Type B pancreatic cell (in vitro differentiated cells): ENCODE measurements at places on chromosomes 7 and 10. TPM values are rescaled to one million over a fixed set of nuclear protein-coding genes. Genes with fewer than 3 reads are reported as not detected.

- DNase-seq, result no peak
Observed at GRCh38 chr7:92751902-92752901, 84.2 kb downstream of the CDK6 start.

GRCh38 chr7:55160539-55160938 is 141.7 kb downstream of the EGFR start:
- DNase-seq, result no peak

DNA sequence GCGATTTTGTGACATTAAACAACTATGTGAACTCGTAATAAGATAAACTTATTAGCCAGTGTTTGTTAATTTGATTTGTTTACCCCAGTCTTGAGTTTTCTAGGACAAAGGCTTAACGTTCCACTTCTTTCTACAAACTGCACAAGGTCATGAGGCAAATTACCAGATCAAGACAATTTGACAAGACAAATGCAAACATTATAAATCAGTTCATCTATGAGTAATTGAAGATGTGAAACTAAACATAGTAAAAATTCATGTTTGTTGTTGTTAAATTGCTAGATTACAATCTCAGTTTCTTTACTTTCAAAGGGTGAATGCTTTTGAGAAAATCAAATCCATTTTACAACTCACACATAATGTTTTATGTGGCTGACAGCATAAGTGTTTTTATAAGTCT is 13.4 kb upstream of the ZNF804B start:
- no peak for DNase-seq

ZC3HAV1 gene
- 20.7 and 30.5 TPM in 2 replicates for total RNA-seq

- DNase-seq, result no peak
Observed at GRCh38 chr7:111642373-111642772, 80.1 kb upstream of the IMMP2L start.

DNA sequence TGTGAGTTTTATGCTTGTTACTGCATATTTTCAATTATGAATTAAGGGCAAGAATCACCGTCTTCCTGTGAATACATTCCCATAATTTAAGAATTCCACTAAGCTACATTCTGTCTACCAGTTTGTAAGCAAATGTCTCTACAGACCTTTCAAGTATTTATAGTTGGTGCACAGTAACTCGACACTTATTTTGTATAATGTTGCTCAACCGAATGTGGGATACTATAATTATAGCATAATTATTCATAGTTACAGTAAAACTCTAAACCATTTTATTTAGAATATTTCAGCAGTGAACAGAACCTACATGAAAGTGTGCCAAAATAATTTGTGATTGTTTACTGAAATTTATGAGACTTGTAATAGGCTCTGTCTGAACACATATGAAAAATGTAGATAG is 17.3 kb upstream of the CUBN start:
- DNase-seq, result no peak

GRCh38 chr7:108486291-108486966 is 30.2 kb upstream of the NRCAM start:
- no peak for DNase-seq

GRCh38 chr7:22454446-22454845 is 45.5 kb downstream of the STEAP1B start:
- no peak for DNase-seq

ZNF853 gene
- total RNA-seq, result 5.0 and 9.2 TPM in 2 replicates

DNA sequence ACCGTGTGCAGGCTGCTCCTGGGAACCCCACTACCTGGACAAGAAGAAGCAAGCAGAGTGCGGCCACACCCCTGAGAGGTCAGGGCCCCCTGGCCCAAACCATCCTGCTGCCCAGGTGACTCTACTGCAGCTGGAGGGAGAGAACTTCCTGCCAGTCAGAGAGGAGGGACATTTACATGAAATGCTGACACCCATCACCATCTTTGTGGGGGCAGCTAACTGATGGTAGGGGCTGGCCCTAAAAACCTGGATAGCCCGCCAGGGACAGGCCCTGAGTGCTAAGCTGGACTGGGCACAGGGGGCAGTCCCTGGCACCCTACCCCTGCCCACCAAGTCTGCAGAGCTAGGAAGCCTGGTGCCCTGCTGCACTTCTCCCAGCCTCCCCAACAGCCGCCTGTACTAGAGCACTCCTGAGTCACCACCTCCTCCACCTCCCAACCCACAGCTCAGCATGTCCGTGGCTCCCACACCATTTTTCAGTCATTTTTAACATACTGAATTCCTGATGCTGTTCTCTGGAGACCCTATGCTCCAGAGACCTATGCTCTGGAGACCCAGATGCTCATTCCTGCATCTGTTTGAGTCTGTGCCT is 27.5 kb downstream of the DPCD start:
- no peak for DNase-seq

DNA sequence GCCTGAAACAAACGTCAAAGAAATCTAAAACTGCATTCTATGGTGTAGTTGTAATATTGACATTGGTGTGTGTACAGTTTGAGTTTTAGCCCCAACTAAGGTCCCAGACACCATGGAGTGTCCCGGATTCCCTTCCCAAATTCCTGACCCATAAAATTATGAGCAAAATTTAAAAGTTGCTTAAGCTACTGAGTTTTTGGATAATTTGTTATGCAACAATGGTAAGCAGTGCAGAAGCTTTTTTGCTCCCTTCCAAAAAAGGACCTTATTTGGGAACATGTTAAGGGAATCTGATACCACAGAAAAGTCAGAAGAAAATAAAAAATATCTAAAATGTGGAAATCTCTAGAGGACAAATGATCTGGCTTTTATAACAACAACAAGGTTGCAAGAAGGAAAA is 63.3 kb upstream of the KMT2E start:
- DNase-seq, result no peak

DNA sequence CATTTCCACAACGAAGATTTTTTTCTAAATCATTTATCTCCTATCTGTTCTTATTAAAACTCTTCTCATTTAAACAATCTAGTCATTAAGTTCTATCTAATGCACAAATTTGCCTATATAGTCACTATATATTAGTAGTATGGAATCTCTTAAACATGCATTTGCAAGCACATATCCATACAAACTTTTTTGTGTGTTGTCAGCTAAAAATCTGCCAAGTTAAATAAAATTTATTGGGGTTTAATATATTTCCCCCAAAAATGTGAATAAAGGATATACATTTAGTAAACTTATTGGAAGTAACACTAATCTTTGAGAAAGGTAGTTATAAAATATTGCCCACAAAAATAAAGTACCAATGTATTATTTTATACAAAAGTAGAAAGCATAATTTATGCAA is 55.3 kb downstream of the ORC5 start:
- no peak for DNase-seq

DNA sequence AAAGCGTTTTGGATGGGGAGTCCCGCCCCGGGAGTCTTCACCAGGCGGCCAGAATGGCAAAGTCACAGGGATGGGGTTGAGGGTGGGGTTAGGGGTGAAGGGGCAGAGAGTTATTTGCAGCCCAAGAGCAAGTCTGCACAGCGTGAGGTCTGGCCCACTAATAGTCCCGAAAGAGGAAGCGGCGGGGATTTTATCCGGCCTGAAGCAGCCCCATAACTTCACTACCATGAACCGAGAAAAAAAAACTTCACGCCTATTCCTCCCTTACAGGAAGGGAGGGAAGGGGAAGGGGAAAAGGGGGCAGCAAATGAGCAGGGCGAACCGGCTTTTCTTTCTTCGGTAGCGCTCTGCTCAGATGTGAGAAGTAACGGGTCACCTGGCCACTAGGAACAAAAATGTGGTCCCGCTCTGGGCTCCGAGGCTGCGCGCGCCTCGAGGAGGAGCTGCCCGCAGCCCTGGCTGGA is 712 bp downstream of the ITPRIP start:
- DNase-seq, result no peak

GRCh38 chr7:2237109-2237602 is 4.4 kb upstream of the MAD1L1 start:
- no peak for DNase-seq

TRIL gene
- 3.9 and 42.9 TPM in 2 replicates for total RNA-seq

DNA sequence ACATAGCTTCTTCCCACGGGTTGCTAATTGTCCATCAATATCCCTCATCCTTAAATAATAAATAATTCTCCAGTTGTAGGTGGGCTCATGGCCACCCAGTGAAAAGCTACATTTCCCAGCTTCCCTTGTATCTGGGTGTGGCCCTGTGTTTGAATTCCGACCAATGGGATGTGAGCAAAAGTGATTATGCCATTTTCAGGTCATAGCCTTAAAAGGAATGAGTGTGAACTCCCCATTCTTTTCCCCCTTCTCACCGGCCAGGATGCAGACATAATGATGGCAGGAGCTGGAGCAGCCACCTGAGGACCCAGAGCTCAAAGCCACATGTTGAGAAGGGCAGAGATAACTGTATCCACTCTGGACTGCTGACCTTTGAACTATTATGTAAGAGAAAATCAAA is 30.3 kb upstream of the CALU start:
- DNase-seq, result no peak

GRCh38 chr7:68319061-68319460 is 1279.2 kb upstream of the AUTS2 start:
- no peak for DNase-seq

DNA sequence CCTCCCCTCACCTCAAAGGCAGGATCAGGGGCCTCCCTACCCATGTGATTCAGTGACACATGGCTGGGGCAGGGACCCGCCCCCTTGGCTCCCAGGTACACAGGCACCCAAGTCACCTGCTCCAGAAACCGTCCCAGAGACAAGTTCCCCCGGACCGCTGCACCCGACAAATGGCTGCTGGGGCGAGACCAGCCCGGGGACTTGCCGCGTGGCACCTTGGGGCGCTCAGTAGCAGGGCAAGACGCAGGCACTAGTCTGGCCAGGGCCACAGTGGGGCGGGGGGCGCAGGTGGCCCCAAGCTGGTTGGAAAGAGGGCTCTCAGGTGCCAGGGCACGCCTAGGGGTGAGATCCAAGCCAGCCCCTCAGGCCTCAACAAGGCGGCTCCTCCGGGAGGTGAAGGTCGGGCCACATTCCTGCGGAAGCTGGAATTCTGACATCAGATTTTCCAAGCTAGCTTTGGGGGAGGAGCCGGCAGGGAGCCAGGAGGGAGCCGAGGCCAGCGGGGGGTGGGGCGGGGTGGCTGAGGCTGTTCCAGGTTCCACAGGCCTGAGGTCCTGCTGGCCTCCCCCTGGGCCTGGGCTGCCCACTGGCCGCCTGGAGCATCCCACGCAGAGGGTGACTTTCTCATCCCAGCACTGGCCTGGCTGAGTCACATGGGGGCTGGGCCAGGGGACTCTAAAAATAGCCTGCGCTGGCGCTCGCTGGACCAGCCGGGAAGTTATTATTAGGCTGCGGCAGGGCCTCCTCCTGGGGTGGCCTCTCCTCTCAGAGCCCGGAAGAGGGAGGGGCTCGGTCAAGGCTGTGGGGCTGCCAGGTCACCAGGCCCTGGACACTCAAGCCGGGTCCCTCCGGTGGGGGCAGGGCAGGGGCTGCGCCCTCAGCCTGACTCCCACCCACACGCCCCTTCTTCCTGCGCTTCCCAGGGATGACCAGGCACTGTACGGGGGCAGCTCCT is 20.5 kb upstream of the INPP5A start:
- no peak for DNase-seq

DNA sequence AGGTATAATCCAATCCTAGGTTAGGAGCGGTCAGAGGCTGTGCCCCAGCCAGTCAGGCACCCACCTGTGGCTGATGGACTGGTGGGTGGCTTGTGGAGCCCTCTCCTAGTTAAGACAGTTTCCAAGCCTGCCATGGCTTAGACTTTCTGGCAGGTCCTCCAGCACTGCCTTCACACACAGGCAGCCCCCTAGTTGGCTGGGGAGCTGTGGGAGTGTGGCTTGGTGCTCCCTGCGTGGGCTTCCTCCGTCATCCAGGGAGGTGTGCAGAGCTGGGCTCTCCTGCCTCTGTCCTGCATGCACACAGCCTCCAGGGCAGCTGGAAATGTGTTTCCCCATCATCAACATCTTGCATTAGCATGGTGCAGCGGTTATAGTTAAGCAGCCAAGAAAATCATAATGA is 84.3 kb upstream of the RHEB start:
- no peak for DNase-seq

DNA sequence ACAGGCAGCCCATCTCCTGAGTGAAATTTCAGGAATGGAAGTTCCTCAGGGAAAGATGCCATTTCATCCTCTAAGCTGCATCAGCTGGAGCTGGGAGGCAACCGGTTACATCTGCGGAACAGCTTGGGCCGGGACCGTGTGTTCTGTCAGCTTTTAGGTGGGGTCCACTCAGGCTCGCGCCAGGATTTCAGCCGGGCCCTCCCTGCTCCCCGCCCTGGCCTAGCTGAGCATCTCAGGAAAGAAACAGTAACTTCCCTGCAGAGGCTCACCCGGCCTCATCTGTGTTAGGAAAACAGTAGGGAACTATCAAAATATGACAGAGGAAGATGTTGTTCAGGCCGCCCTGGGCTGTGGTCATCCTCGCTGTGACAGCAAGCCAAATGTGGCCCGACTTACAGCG is 110.4 kb downstream of the TRIL start:
- DNase-seq, result no peak

ADIRF gene
- total RNA-seq, result 1.5 TPM in 1 of 2 replicates, not detected in the other

GRCh38 chr7:129640400-129640799 is 28.9 kb downstream of the NRF1 start:
- DNase-seq, result no peak
